Endothelial cell of umbilical vein (primary cell): ENCODE measurements at places on chromosomes 7 and 10.
A peak's percentile ranks its signal among the peaks of the same experiment; 100 is the strongest.

DNA sequence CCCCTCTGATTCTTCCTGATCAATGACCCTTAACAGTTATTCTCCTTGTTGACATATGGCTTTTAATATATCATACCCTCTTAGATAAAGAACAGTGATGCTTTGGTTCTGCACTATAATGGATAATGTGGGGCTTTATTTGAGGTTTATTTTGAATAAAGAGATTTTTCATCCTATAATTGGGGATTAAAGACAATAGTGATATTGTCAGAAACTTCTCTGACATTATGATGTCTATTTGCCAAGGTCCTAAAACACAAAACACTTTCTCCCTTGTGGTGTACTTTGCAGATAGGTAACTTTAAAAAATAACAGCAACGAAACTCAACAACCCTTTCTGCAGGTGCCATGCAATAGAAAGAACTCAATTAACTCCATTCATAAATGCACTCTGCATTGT is 243.6 kb upstream of the RHOBTB1 start:
- no peak for DNase-seq

DNA sequence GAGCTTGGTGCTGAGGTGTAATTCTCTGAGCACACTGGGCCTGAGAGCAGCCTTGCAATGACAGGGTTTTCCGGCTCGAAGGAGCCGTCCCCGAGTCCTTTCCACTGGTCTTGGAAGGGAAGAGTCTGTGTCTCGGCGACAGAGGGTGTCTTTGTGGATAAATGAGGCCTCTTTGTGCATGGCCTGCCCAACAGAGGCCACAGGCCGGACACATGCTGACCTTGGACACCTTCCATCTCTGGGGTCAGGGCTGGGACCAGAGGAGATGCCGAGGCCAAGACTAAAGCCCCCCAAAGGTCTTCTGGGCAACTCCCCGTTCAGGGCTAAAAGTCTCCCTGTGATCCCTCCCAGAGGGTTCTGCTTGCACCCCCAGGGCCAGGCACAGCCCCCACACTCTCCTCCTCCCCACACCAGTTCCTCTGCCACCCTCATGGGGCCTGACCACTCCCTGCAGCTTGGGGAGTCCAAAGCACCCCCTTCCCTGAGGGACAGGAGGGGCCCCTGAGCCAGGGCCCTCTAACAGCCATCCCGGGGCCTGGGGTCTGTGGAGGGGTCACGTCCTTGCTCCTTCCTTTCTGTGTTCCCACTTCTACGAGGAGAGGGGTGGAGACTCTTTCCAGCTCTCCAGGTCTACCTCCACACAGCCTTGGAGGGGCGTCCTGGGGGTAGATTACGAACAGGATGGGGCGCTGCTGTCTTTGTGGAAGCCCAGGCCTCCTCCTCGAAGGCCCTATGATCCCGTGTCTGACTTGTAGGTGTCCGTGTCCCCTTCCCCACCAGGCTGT is 130.6 kb upstream of the FAM20C start:
- DNase-seq: no peak

GRCh38 chr10:93293999-93294398 is 188.1 kb downstream of the MYOF start:
- DNase-seq: no peak

DNA sequence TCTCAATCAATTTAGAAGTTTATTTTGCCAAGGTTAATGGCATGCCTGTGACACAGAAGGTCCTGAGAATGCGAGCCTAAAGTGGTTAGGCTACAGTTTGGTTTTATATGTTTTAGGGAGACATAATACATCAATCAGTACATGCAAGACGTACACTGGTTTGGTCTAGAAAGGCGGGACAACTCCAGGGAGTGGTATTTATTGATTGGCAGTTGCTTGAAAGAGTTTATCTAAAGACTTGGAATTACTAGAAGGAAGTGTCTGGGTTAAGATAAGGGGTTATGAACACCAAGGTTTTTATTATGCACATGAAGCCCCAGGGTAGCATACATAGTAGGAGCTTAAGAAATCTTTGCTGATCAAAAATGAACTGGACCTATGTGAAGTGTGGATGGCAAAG is 21.5 kb downstream of the NPVF start:
- DNase-seq: no peak

- peak; percentile 60 for DNase-seq
Observed at GRCh38 chr7:90596671-90597562, 796 bp downstream of the CDK14 start.

- no peak for DNase-seq
Observed at GRCh38 chr10:129742742-129743550, 221.1 kb downstream of the EBF3 start.

GRCh38 chr7:93375603-93376002 is 143.4 kb downstream of the VPS50 start:
- DNase-seq: no peak

GRCh38 chr10:91513598-91514424 is 103.7 kb downstream of the HECTD2 start:
- DNase-seq: no peak

- no peak for DNase-seq
Observed at GRCh38 chr7:44853391-44853790, 5.5 kb upstream of the H2AZ2 start.

DNA sequence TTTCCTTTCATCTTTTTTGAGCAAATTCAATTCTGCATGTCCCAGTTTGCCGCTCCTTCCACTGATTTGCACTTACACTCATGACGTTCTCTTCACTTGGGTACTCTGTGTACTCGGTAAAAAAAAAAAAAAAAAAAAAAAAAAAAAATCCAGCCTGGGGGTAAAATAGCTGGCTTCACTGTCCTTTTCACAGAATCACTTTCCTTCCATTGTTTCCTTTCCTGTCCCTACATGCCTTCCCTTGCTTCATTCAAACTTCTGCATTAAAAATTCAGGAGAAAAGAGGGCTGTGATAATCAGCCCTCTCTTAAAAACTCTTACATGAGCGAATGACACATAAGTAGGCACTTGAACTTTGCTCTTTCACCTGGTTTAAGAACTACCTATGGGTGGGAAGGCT is 8.7 kb downstream of the ANKRD1 start:
- no peak for DNase-seq
